ENCODE measurements at places on chromosomes 16 and 17. TPM values are rescaled to one million over a fixed set of nuclear protein-coding genes. Genes with fewer than 3 reads are reported as not detected.

- DNase-seq: no peak
These were observed 302.4 kb downstream of the SEC14L1 start for GRCh38 chr17:77442976-77443747.

Gene EEF2KMT
- 10.4 TPM for total RNA-seq

- DNase-seq: no peak
These were observed 102.2 kb downstream of the RAB11FIP4 start for GRCh38 chr17:31493656-31494155.

GRCh38 chr16:3022684-3023414 lies 893 bp downstream of the HCFC1R1 start:
- no peak for DNase-seq

Gene XAF1
- 20.8 TPM for total RNA-seq

All from PC-9 (cell line).